ENCODE measurements at places on chromosomes 7 and 10.

GRCh38 chr10:16491933-16492332 lies 29.7 kb downstream of the C1QL3 start:
- no peak for DNase-seq

DNA sequence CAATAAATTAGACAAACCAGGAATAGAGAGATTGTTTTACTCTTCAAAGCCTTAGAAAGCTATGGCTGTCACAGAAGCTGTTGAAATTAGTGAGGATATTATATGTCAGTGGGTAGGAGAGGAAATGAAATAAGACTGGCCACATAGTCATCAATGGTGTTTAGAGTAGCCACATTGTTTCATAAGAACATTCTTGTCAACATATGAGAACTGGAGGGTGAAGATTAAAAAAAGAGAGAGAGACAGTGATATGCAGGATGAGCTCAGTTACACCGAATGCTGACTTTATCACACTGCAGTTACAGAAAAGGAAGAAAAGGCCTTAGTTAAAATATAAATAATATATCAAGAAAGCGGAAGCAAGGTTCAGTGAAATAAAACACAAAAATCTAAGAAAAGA lies 412.0 kb downstream of the CNTNAP2 start:
- no peak for DNase-seq

DNA sequence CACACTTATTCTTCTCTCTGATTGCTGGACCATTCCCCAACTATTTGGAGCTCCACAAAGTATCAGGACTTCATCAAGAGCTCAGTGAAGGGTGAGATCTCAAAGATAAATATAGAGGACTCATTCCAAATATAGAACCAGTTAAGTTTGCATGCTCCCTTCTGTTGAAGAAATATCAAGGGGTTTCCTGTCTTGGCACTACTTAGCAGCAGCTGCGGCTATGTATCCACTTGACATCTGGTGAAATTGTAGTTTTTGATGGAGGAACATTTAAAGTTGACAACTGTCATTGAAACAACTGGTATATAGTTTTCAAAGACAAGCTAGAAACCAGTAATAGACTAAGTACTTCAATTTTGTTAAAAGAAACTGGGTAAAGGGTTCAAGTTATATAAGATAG lies 1.0 kb upstream of the SPAG6 start:
- DNase-seq, result no peak

GRCh38 chr10:124052561-124052960 lies 40.8 kb downstream of the CHST15 start:
- no peak for DNase-seq

DNA sequence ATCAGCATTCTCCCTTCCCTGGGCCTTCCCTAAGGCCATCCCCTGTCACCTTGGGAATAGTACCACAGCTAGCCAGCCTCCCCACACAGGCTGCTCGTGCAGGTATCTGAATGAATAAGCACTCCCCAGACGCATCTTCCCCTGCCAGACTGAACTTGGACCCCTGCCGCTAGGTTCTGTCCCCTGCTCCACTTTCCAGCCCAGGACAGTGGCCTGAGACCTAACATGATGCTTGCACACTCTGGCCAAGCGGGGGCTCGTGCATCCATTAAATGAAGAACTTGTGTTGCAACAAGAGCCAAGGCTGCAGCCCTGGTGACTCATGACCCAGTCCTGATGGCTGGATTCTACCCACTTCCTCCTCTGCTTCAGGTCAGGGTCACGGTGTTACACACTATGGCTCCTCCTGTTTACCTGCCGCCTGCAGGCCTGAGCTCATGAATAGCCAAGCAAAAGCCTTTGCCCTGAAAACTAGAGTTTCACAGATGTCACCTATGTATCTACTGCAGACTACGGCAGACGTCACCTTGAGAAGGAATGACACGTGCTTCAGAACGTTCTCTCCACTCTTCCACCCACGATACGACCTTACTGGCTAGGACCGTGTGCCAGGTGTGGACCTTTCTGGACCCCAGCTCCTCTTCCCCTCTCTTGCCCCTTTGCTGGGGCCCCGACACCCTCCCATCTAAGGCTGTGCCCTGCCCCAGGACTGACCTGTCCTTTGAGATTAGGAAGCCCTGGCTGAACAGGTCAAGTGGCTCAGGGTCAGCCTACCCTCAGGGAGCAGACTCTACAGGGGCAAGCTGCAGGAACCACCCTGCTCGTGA lies 6.5 kb downstream of the ASB13 start:
- peak; percentile 10 for DNase-seq

DNA sequence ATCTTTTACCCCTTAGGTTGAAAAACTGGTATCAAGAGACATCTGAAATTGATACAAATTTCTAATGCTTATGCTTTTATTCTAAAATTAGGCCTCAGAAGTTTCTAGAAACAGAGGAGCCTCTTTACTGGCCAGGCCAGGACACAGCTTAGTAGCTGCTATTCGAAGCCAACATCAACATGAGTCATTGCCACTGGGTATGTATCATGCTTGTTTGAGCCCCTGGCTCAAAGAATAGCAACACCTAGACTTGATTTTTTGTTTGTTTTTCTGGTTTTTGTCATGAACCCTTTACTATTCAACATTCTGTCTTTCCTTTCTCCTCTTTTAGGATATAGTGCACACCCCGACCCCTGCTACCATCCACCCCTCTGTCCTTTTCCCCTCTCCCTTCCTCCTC lies 90.9 kb upstream of the STK17A start:
- DNase-seq, result no peak

GRCh38 chr10:91022390-91022789 lies 101.5 kb upstream of the ANKRD1 start:
- no peak for DNase-seq

DNA sequence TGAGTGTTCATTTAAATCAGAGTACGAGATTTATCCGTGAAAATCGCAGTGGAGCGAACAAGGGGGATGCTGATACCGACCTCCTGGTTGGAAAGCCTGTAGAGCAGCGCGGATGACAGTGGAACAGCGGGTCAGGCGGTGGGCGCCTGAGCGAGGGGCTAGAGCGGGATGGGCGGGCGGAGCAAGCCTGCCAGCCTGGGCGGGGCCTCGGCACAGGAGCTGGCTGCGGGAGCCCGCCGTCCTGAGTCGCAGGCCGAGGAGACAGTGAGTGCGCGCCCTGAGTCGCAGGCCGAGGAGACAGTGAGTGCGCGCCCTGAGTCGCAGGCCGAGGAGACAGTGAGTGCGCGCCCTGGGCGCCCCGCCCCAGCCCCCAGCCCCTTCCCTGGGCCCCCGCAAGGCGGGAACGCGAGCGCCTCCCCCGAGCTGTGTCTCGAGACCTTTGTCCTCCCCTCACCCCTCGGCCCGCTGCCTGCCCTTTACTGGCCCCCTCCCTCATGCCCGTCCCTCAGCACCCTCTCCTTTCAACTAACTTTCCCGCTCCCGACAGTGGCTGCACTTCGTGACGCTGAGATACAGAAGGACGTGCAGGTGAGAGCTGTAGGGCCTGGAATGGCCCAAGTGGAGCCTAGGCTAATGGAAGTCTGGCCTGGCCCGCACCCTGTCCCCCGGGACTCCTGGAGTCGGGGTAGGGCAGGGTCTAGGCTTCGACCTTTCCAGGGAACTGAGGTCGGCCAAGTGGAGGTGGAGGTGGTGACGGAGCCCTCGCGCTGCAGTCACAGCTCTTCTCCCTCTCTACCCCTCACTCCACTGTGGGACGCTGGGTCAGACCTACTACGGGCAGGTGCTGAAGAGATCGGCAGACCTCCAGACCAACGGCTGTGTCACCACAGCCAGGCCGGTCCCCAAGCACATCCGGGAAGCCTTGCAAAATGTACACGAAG lies at the start of gene AS3MT:
TSS of gene AS3MT (plus strand) at position 213 of the 941 bp plus-strand sequence. CDS start at position 336, 123 bp downstream.
- no peak for DNase-seq

GRCh38 chr10:68135922-68136792 lies 26.9 kb downstream of the MYPN start:
- DNase-seq, result no peak

DNA sequence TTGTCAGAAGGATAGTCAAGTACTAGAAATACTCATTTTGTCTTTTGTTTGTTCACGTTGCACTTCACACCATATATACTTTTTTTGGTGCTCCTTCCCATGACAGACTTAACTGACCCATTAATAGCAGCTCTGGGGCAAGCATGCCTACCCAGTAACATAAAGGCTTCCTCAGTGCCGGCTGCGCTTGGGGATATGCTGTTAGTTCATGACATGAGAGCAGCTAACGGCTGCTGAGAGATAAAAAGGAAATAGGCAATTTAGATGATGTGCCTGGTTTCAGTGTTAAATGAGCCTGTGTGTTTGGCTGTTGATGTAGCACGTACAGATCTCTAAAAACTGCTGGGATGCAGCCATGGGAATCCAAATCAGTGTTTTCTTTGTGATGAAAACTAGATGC lies 86.4 kb downstream of the TAX1BP1 start:
- no peak for DNase-seq

DNA sequence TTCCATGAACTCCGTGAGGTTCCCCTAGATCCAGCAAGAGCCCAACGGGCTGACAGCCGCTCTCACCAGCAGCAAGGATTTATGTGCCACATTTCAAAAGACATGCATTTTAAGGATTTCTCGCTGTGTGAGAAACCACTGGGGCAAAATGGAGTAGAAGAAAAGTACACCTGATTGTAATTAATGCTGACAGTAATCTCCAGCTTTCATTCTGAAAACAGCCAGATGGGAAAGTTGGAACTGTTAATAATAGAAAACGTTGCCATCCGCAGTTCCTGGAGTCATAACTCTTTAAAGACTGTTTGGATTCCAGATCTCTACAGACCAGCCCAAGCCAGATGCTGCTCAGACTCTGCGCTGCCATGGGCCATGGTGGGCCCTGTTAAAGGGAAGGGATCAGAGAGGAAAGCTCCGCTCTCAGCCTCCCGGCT lies 216.9 kb upstream of the GLI3 start:
- no peak for DNase-seq

GRCh38 chr7:153381275-153382040 lies 621.9 kb downstream of the ACTR3B start:
- no peak for DNase-seq

DNA sequence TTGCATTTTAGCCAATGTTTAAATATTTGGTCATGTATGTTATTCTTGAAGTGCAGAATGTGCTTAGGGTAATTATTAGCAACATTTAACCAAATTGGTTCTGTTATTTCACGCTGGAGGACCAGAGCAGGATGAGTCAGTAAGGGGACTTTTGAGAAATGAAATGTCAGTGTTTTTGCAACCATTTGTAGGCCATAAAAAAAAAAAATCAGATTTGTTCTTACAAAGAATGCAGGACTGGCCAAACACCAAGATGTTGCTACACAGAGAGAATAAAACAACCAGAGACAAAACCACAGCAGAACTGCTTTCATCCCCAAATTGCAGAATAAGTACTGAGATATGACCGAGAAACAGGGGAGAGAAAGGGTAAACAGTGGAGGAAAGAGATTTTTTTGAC lies 62.1 kb downstream of the TPST1 start:
- DNase-seq, result peak; percentile 70

Data from AG04450 (cell line).